CD14-positive monocyte (primary cell): ENCODE measurements at places on chromosomes 5 and 9. TPM values are rescaled to one million over a fixed set of nuclear protein-coding genes. Genes with fewer than 3 reads are reported as not detected.

Gene PCDHA4
- not detected in 2 replicates for polyA plus RNA-seq

Gene BARHL1
- not detected for polyA plus RNA-seq

Gene NDUFA8
- polyA plus RNA-seq: 13.5 and 19.6 TPM in 2 replicates

Gene DNM1
- 0.56 TPM for polyA plus RNA-seq

Gene PDE6A
- 0.01 TPM in 1 of 2 replicates, not detected in the other for polyA plus RNA-seq

Gene TMEM252
- not detected for polyA plus RNA-seq

Gene ECSCR
- not detected for polyA plus RNA-seq

Gene TTC16
- polyA plus RNA-seq: not detected

Gene NR2F1-AS1
- not detected for polyA plus RNA-seq

Gene OLFML2A
- polyA plus RNA-seq: not detected

Gene TERT
- polyA plus RNA-seq: not detected

Gene C5orf52
- polyA plus RNA-seq: not detected

Gene CCL28
- polyA plus RNA-seq: 0.32 and 0.41 TPM in 2 replicates

Gene EMB
- polyA plus RNA-seq: 19.9 and 51.9 TPM in 2 replicates

Gene TMEM215
- polyA plus RNA-seq: not detected in 2 replicates

Gene KIF12
- polyA plus RNA-seq: not detected

Gene PCA3
- polyA plus RNA-seq: 0.04 TPM in 1 of 2 replicates, not detected in the other

Gene SLC6A3
- polyA plus RNA-seq: not detected

Gene GCNT4
- not detected for polyA plus RNA-seq

Gene SYNPO
- not detected for polyA plus RNA-seq

Gene TTC23L
- polyA plus RNA-seq: not detected

Gene THBS4
- polyA plus RNA-seq: 0.03 TPM in 1 of 2 replicates, not detected in the other

Gene APBA1
- polyA plus RNA-seq: not detected

Gene IRX4
- not detected in 2 replicates for polyA plus RNA-seq

Gene F2RL1
- 1.6 and 2.5 TPM in 2 replicates for polyA plus RNA-seq

Gene PTPRD
- not detected for polyA plus RNA-seq

Gene BTNL9
- not detected for polyA plus RNA-seq

Gene NUTM2F
- polyA plus RNA-seq: not detected

Gene HAVCR2
- 17.6 and 33.1 TPM in 2 replicates for polyA plus RNA-seq
